ENCODE measurements at places on chromosomes 12 and 14.

DNA sequence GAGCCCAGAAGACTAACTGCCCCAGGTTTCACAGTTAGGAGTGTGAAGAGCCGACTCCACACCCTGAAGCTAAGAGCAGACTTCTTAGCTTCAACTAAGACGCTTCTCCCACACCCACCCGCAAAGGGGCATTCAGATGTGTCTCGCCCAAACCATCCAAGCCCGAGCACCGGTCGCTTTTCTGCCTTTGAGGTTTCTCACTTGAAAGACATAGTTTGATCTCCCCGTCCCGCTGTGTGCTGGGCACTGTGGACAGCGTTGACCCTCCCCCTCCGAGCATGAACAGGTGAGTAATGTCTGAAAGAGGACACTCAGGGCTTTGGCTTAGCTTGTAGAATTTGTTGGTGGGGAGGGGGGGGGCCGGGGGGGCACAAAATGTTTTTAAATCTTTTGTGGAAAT lies 123.8 kb downstream of the TMEM132D start:
- no peak for DNase-seq

DNA sequence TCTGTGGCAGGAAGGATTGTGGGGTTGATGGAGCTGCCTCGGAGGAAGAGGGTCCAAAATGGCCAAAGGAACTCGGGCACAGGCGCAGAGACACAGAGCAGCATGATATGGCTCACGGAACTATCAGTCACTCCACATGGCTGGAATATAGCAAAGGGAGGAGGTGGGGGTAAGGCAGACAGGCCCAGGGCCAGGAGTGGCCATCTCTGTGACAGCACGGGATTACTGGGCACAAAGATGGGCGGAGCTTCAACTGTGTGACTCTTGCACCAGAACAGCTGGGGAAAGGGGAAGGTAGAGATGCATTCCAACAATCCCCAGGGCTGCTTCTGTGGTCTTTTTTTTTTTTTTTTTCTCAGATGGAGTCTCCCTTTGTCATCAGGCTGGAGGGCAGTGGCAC lies 24.8 kb upstream of the EML1 start:
- no peak for DNase-seq

DNA sequence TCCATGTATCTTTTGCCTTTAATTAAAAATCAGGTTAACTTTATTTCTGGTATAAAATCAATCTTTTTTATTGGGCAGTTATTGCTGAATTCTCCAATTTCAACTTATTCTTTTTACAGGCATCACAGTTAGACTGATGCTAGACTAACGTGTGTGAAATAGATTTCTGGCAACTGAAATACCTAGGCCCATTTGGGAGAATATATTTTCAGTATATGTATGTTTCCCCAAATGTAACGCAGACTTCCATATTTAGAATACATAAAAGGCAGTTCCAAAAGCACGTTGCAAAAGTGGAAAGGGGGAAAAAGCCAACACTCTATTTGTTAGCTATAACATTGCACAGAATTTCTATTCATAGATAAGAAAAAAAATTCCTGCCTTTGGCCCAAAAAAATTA lies 297.0 kb downstream of the ATP23 start:
- no peak for DNase-seq

- no peak for DNase-seq
These were observed 24.8 kb downstream of the PRKCH start for GRCh38 chr14:61346221-61346620.

DNA sequence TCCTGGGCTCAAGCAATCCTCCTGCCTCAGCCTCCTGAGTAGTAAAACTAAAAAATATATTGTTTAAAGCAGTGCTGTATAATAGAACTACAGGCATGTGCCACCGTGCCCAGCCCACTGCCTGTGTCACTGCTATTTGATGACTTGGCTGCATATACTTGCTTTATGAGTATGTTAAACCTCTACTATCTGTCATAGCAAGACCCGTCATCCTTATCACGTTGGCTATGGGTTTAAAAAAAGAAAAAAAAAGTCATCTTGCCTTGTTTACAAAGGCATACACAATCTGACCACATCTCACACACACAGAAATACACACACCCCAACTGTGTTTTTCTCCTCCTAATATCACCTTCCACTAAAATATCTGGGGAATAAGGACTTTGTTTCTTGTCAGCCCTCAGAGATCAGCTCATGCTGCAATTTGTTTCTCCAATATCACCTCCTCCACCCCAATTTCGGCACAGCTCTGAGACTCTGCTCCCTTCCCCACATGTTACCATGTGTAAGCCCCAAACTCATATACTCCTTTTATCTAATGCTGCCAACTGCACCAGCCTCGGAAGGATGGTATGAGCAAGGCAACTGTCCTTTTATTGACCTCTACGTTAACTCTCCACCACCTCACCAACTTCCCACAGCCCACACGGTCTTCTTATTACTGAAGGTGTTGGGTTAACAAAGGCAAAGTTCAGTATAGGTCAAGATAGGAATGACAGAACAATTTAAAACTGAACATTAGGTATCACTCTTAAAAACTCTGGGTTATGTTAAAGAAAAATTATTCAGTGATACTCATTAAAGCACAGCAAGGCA lies 802 bp upstream of the TMPRSS12 start:
- no peak for DNase-seq

GRCh38 chr14:22579236-22579635 lies 9.8 kb downstream of the DAD1 start:
- no peak for DNase-seq

- peak; percentile 48 for DNase-seq
These were observed 27.8 kb upstream of the NFYB start for GRCh38 chr12:104165801-104166200.

DNA sequence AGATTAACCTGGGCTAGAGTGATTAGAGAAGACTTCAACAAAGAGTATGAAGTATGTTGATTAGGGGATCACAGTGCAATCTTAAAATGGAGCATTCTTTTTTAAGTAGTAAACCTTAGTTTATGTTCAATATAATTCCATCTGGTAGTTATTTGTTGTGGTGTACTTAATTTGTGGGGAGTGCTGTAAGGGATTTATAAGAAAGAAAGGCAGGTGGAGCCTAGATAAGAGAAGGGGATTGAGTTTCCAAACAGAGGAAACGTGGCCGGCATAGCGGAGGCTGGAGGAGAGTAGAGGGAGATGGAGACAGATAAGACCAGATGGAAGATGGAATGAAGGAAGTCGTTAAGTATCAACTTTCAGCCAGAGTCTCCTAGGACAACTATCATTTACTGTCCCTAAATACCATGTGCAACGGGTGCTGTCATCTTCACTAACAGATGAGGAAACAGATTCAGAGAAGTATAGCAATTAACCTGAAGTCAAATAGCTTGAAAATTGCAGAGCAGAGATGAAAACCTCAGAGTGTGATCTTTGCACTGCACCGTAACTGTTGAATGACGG lies 38.1 kb downstream of the GOLGA5 start:
- DNase-seq, result no peak

DNA sequence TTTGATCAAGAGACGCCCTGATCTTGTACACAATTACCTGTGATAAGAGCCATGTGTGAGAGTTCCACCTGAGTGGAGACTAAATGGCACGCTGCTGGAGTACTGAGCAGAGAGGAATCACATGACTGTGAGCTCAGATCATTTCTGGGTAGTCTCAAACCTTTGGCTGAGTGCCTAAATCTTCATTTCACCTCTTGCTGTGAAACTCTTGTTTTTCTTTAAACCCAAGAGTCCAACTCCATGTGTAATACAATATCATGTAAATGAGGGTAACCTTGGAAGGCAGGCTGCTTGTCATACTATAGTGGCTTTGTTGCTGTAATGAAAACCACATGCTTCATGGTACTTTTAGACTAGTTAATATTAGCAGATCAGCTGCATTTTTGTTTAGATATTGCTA lies 156.9 kb downstream of the CAND1 start:
- no peak for DNase-seq

All from Right ventricle myocardium superior (tissue), 1 donor.